ENCODE measurements at places on chromosomes 12 and 14.
A peak's percentile ranks its signal among the peaks of the same experiment; 100 is the strongest.

DNA sequence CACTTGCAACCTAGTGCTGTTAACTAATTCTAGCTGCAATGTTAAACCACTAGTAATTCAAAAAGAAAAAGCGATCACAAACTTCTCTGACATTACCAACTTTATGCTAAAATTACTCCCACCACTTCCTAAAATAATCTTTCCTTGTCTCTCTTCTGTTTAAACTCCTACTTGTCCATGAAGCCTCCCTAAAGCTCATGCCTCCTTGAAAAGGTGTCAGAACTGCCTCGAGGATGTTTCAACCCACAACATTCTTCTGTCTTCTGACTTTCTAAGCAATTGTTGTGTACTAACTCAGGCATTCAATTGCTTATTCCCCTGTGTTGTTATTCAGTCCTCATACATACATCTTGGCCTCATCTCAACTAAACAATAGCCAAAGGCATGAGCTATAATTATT lies 5.9 kb downstream of the GNPTAB start:
- no peak for DNase-seq

GRCh38 chr12:13164921-13165616 lies 31.5 kb upstream of the EMP1 start:
- DNase-seq = no peak

DNA sequence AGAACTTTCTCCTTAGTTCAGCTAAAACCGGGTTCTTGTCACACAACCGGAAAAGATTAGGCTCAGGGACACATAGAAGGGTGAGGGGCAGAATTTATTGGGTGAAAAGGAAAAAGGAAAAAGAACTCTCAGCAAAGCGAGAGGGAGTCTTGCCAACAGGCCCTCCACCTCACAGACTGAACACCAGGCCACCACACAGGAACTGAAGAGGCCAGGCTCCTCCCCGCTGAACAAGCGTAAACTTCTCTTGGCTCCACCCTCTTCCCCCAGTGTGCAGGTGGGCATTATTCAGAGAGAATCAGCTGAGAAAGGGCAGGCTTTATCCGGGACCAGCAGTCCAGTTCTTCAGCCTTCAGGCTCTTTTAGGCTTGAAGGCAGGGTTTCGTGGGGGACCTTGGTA lies 125.6 kb upstream of the FGD4 start:
- DNase-seq = no peak

- DNase-seq = no peak
Observed at GRCh38 chr14:104307246-104307626, 168.8 kb downstream of the KIF26A start.

DNA sequence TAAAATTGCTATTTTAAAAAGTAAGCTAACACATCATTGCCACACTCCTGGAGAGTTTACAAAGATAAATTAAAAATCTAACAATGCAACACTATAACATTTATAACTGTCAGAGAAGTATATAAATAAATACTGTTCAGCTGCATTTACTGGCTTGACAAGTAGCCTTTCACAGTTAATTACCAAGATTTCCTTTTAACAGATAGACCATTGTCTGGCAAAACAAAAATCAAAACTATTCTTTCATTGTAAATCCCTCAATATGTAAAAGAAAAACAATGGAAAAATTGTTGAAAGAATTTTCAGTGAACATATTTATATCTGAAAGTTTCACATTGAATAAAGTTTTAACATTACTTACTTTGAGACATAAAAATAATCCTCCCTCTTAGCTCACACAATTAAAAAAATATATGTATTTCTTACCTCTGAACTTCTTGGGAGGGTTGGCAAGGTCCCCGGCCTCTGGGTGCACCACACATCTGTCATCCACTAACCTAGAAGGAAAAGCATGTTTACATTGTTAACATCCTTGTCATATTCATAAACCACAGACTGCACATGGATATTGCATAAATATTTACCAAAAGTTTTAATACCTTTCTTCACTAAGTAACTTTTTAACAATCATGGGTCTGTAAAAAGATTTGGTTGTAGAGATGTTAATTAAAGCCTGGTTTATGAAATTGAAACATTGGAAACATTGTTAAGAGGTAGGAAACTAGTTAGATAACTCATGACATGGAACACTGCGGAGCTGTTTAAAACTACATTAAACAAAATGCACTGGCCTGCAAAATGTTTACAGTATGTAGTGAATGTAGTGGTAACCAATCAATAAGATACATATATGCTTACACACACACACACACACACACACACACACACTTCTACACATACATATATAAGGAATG lies 43.0 kb downstream of the ITPR2 start:
- DNase-seq = no peak

GRCh38 chr14:50334211-50334610 lies 22.1 kb downstream of the DMAC2L start:
- no peak for DNase-seq

GRCh38 chr12:131895640-131896079 lies 1.2 kb downstream of the ULK1 start:
- no peak for DNase-seq

GRCh38 chr12:51592034-51592705 lies 1.1 kb downstream of the SCN8A start:
- no peak for DNase-seq

GRCh38 chr14:72516936-72517700 lies 376.8 kb downstream of the DPF3 start:
- peak; percentile 63 for DNase-seq
